ENCODE measurements at places on chromosomes 4 and X.

DNA sequence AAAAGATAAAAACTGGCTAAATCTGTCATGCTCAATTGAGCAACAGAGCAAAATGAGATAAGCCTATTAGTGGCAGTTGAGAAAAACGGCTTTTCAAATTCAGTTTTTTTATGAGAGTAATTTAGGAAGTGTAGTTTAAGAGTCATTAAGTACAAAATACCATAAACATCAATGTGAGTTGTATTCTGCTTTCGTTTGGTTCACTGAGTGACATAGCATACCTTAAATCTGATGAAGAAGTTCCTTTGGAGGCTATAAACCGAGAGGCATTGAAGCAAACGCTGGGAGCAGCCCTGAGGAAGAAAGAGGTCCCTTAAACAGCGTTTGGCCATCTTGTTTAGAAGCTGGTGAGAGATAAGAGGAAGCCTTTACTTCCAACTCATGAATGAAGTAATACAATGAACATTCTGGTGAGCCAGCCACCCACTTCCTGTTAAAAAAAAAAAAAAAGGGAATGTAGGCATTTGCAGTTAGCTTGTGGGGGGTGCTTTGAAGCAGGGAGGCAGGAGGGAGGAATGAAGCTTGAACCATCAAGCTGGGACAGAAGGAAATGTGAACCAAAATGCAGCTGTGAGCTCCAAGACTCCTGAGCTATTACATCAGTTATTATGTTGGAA, 132.3 kb downstream of the ZNF330 start:
- DNase-seq = no peak

- DNase-seq = no peak
These were observed 12.5 kb downstream of the IRF2 start for GRCh38 chr4:184461711-184462441.

- no peak for DNase-seq
These were observed 856.3 kb downstream of the RPA4 start for GRCh38 chrX:97740044-97740443.

DNA sequence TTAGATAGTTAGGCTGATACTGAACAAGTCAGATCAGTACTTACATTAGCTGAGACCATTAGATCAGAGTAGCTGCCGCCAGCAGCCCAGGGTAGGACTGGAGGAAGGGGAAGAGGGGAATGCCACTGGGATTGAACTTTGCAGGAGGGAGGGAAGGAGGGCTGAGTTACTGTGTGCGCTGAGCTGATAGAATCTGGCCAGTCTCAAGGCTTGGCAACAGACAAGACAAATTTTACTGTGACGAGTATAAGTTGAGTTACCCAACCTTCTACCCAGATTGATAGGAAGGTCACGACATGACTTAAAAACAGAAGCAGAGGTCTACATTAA, 372.1 kb downstream of the OPHN1 start:
- no peak for DNase-seq

- no peak for DNase-seq
These were observed 3.6 kb downstream of the ART3 start for GRCh38 chr4:76078033-76078613.

GRCh38 chr4:169270810-169271691, at the start of gene SH3RF1:
TSS of gene SH3RF1 (minus strand) at chr4:169270956. CDS start at chr4:169269212, 1,744 bp downstream.
- peak; percentile 17 for DNase-seq

DNA sequence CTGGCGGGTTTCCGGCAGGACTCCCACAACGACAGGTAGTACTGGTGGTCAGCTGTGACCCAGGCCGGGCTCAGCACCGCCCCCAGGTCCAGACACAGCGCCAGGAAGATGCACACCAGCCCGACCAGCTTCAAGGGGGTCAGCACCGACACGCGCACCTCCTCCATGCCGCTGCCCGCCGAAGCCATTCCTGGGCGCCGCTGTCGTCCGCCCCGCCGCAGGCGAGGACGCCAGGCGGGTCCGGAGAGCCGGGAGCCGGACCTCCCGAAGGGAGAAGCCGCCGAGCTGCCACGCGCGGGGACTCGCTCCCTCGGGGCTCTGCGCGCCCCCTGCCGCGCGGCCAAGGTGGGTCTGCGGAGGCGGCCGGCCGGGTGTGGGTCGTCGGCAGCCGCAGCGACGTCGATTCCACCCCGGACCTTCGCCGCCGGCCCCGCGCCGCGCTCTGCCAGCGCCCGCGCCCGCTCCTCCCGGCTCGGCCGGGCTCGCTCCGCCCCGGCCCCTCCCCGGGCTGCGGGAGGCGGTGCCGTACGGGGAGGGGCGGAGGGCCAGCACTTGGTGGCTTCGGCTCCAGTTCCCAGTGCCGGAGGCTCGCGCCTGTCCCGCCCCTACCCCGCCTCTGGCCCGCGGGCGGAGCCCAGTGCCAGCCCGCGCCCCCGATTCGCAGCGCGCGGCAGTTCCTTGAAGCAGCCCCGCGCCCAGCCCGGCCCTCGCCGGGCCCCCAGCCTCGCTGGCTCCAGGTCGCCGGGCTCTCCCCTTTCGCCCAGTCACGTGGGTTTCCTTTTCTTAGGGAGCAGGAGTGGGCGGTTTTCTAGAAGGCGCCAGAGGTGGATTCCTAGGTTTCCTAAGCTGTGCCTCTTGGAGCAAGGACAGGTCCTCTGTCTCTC, at the start of gene TMEM47:
TMEM47 (minus strand) TSS at position 444 of the 884 bp plus-strand sequence; CDS start at position 188, 256 bp downstream.
- no peak for DNase-seq

- no peak for DNase-seq
These were observed 246.7 kb downstream of the DHX15 start for GRCh38 chr4:24337451-24338190.

GRCh38 chrX:50779694-50780093, 34.3 kb downstream of the SHROOM4 start:
- no peak for DNase-seq

DNA sequence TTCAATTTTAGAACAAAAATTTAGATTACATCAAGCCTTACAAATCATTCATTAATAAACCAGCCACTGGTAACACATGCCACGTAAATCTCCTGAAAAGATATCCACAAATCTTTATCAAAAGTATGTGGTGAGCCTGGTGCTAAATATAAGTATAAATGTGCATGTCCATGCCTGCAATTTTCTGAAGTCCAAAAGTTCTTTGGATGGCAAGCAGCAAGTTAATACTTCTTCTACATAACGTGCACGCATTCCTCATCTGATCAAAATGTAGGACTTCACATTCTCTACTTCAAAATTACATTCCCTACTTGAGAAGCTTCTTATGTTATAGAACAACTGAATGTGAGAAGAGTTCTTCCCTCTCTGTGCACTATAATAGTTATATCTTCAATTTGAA, 49.8 kb downstream of the HHIP start:
- no peak for DNase-seq

DNA sequence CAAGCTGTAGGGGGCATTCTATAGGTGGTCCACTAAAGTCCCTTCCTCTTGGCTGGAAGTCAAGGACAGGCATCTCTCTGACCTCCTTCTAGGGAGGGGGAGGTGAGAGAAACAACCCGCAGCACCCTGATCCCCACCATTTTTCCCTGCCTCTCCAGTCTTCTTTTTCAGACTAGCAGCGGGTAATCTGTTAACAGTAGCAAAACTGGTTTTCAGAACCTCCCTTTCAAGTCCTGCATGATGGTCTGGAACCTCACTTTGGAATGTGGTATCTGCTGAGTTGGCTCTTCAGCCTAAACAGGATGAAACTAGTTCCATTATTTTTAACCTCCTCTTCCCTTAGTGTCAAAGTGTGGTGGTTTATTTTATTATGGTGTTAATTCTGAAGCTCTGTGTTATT, 196.0 kb downstream of the NWD2 start:
- no peak for DNase-seq

GRCh38 chr4:54090804-54091623, 8.9 kb upstream of the GSX2 start:
- no peak for DNase-seq

DNA sequence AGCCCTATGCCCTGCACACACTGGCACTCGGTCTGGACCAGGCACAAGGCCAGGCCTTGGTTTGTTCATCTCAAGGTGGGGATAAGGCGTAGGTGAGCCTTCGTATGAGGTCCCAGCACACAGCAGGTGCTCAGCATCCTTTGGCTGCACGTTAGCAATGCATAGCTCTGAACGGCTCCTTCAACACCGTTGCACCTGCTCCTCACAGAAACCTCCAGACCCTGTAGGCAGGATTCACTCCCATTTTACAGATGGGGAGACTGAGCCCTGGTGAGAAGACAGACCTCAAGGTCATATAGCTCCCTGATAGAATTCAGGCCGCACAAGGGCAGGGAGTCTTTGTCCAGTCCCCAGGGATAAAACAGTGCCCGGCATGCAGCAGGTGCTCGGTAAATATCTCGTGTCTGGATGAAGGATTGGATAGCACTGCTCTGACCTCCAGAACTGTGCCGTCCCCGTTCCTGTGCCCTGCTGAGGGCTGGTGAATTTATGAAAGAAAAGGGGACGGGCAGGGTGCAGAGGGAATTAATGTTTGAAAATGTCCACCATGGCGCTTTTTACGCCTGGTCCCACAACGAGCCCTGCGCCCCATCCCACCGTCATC, 2.4 kb downstream of the PPP2R2C start:
- DNase-seq = no peak
